ENCODE measurements at places on chromosomes 11 and 22. TPM values are rescaled to one million over a fixed set of nuclear protein-coding genes. Genes with fewer than 3 reads are reported as not detected.

DNA sequence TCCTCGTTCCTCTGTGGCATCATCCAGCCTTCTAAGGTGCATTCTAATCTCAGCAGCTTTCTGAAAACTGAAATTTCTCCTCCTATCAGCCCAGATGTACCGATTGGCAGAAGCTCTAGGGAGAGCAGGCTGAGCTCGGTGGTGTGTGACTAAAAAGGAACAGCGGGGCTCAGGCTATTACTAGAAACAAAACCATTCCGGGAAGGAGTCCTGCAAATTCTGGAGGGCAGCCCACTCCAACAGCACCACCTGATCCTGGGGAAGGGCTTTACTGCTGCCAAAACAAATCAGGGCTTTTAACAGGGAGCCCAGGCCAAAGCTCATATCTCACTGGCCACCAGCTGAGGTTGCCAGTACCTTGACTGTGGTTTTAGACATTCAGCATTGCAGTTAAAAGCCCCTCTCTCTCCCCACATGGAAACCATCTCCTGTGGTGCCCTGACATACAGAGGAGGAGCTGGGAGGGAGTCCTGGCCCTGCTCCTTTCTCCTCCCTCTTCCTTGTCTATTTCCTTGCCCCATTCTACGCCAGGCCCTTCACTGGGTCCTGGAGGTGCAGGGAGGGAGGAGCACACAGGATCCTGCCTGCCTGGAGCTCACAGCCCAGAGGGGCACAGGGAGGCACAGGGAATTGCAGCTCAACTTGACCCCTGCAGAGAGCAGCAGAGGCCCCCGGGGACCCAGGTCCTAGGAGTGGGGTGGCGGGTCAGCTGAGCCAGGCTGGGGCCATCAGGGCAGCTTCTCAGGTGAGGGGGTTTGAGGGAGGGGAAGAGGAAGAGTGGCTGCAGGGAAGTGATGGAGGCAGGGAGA, 889 bp downstream of the PLAAT4 start:
- H3K4me1 ChIP-seq, result peaks cover 63% of the 10 kb centered on the region
- peak overlapping the region; percentile 88 for H3K27ac ChIP-seq
- H3K4me3 ChIP-seq, result peak overlapping the region; percentile 90
- H3K36me3 ChIP-seq, result peaks cover 16% of the 10 kb centered on the region
- no peaks in the 10 kb centered on the region for H3K27me3 ChIP-seq

GRCh38 chr22:42780070-42780540, 59.4 kb upstream of the A4GALT start:
- no peak overlapping the region for H3K4me3 ChIP-seq
- H3K4me1 ChIP-seq, result no peaks in the 10 kb centered on the region
- peak; percentile 87 for DNase-seq
- H3K27me3 ChIP-seq, result no peaks in the 10 kb centered on the region
- H3K36me3 ChIP-seq, result no peaks in the 10 kb centered on the region

DNA sequence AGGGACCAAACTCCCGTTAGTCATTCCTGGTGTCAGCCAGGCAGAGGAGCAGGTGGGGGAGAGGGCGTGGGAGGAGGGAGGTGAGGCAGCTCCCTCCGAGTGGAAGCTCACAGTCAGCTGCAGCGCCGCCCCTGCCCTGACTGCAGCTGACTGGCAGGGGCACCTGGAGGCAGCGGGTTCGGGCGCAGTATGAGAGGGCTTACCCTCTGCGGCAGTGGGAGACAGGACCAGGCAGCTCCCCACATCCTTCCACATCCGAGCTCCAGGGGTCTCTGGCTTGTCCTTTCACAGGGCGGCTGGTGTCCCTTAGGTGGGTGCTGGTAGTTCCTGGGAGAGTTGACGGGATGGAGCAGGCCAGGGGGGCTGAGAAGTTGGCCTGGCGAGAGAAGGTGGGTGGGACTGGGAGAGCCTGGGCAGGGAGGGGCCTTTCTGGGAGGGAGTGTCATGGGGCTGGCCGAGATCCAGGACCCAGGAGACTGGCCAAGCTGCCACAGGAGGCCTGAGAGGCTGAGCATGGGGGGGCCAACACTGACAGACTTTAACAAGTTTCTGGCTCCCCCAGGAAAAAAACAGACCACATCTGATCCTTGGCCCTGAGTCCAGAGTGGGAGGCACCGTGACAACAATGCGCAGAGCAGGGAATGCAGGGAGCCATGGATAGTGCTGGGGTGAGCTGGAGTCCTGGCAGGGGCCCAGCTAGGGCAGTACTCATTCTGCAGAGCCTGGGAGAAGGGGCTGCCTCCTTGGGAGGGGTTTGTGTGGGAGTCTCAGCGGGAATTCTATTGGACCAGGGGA, 4.9 kb downstream of the ADORA2A start:
- peaks cover 19% of the 10 kb centered on the region for H3K36me3 ChIP-seq
- H3K27me3 ChIP-seq, result peaks cover 2% of the 10 kb centered on the region

DNA sequence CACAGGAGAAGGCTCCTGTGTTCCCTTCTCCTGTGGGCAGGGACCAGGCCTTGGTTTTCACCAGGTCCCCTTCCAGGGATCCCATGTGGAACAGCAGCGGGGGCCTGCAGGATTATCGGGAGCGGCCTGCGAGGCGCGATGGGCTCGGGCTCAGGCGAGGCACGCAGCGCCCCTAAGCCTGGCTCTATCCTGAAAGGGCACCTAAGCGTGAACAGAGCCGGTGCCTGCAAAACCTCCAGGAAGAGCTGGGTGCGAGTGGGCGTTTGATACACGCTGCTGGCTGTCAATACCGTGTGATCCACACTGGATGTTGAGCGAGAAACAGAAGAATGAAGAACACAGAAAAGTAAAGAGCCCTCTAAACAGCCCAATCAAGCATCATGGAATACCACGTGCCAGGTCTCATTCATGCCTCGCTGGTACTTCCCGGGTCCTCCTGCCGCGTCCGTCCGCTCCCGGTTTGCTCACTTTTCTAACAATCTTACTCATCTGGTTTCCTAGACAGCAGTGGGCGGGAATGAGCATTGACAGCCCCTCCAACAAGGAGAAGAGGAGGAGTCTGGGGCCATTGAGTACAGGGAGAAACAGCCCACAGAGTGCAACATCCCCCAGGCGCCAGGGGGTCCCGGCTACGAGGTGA, 12.5 kb downstream of the OSBPL5 start:
- no peaks in the 10 kb centered on the region for H3K27me3 ChIP-seq
- DNase-seq, result no peak
- no peaks in the 10 kb centered on the region for H3K36me3 ChIP-seq
- H3K4me3 ChIP-seq, result no peak overlapping the region

DNA sequence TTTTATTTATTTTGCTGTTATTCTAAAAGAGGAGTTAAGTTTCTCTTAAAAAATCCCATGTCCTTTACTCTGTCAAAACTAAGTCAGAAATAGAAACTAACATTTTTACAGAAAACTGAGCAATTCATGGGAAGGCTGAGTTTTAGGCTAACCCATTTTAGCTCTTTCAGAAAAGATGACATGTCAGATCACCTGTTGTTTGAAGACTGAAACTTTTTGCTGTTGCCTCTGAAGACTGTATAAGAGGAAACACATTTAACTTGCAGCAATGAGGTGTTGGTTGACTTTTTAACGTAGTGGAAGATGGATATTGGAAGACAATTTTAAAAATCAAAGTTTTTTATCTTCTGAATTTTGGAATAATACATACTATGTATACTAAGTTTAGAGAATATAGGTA, 115.4 kb downstream of the METTL15 start:
- H3K4me1 ChIP-seq, result peaks cover 4% of the 10 kb centered on the region
- no peak for DNase-seq
- H3K27me3 ChIP-seq, result no peaks in the 10 kb centered on the region
- H3K27ac ChIP-seq, result no peak overlapping the region

DNA sequence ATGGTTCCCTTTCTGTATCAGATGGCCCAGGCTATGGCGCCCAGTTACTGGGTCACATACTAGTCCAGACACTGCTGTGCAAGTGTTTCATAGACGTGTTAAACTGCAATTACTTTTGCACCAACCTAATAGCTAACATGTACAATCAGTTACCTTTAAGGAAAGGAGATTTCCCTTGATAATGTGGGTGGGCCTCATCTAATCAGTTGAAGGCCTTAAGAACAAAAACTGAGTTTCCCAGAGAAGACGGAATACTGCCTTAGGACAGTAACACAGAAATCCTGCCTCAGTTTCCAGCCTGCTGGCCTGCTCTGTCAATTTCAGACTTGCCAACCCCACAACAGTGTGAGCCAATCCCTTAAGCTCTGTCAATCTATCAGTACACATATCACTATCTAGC, 229.9 kb upstream of the SYN3 start:
- no peaks in the 10 kb centered on the region for H3K36me3 ChIP-seq
- no peak for DNase-seq
- no peaks in the 10 kb centered on the region for H3K27me3 ChIP-seq
- H3K4me3 ChIP-seq, result no peak overlapping the region
- no peaks in the 10 kb centered on the region for H3K4me1 ChIP-seq

DNA sequence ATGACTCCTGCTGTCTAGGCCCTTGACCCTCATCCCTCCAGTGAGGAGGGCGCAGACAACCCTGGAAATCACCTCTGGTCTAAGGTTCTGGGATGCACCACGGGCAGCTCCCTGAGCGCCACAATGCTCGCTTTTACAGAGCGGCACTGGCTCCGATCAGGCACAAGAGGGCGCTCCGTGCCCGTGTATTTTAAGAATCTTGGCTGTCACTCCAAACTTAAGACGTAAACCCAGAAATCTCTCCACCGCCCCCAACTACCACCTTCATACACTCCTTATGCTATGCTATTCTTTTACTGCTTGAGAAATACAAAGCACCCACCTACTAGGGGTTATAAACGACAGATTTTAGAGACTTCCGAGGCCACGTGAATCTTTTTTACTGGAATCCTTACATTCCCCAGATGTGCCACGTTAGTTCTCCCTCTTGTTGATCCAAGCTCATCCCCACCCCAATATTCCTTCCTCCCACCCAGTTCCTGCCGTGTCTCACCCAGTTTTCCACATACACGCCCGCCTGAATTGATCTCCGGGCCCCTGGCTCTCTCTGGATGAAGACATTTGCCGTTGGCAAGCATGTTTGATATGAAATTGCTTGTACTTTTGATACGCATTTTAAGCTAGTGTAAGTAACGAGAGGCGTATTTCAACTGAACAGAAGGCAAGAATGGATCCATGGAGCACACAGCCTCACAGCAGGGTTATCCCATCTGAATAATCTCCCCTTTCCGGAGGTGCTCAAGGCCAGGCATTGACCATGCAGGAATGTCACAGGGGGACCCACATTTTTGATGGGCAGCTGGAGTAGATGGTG, 453.5 kb downstream of the OPCML start:
- DNase-seq, result peak; percentile 80
- no peak overlapping the region for H3K4me3 ChIP-seq
- peaks cover 6% of the 10 kb centered on the region for H3K27me3 ChIP-seq
- peaks cover 2% of the 10 kb centered on the region for H3K4me1 ChIP-seq
- H3K36me3 ChIP-seq, result no peaks in the 10 kb centered on the region

DNA sequence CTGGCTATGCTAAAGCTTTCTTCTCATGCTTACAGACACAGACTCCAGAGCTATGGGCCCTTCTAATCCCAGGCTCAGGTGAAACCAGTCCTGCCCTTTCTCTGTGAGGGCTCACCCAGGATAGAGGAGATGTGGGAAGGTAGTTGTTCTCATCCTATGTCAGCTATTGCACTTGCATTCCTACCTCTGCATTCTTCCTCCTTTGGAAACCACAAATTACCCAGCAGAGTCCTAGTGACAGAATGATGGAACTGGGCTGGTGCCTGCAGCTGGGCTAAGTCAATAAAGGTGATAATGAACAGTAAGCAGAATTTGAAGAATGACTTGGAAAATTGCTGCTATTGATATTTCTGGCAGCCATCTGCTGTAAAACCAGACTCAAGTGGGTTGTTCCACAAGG, 560.0 kb downstream of the TMEM135 start:
- no peaks in the 10 kb centered on the region for H3K4me1 ChIP-seq
- no peak for DNase-seq
- no peak overlapping the region for H3K27ac ChIP-seq
- no peaks in the 10 kb centered on the region for H3K27me3 ChIP-seq
- H3K36me3 ChIP-seq, result no peaks in the 10 kb centered on the region
- no peak overlapping the region for H3K4me3 ChIP-seq

DNA sequence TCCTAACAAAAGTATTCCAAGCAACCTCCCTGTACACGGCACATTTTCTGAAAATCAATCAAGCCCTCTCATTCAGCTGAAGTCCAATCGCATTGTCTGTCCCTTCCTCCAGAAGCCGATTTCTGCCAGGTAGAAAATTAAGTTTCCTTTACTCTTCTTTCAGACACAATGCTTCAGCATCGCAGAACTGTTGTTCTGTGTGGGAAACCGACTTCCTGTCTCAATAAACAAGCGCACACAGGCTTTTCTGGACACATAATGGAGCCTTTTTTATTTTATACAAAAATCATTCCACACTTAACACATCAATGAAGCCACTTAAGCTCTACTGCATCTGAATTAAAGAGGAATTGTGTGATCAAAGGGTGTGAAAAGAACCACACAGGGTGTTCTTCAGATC, 75.6 kb downstream of the BLID start:
- no peak overlapping the region for H3K27ac ChIP-seq
- H3K4me1 ChIP-seq, result no peaks in the 10 kb centered on the region
- H3K27me3 ChIP-seq, result no peaks in the 10 kb centered on the region
- no peaks in the 10 kb centered on the region for H3K36me3 ChIP-seq
- DNase-seq, result no peak

DNA sequence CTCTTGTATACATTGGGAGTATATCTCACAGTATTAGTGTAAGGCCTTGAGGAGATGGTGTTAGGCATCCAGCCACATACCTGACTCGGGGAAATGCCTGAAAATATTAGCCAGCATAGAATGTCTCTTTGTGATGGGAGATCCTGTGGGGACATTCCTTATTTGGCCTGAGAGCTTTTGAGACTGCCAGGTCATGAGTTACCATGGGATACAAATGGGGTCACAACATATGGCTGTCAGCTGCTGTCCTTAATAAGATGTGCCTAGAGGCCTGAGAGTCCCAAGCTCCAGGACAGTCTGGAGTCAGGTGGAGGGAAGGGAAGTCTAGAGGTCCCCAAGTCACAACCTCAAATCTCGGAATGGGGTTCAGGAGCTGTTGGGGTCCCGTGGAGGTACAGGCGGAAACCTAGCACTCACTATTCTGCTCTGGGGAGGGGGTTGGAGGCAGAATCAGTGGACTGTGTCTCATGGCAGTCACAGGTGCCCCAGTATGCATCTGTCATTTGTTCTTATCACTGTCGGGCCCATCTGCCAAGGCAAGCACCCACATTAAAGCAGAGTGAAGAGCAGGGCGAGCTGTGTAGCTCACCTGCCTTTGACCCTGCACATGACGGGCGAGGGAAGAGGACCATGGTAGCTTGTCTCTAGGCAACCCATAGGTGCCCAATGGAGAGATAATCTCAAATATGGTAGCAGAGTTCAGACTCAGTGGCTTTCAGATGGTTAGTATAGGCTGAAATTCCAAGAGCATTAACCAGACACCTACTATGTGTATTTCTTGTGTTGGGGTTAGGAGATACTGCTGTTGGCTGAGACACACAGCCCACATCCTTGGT, 29.9 kb downstream of the KCNQ1OT1 start:
- H3K36me3 ChIP-seq, result no peaks in the 10 kb centered on the region
- DNase-seq, result no peak
- H3K4me3 ChIP-seq, result no peak overlapping the region
- no peaks in the 10 kb centered on the region for H3K4me1 ChIP-seq

- H3K27me3 ChIP-seq, result peaks cover 9% of the 10 kb centered on the region
- no peak for DNase-seq
- H3K4me1 ChIP-seq, result no peaks in the 10 kb centered on the region
- no peaks in the 10 kb centered on the region for H3K36me3 ChIP-seq
- no peak overlapping the region for H3K27ac ChIP-seq
Measured at GRCh38 chr11:115244758-115245157, 259.5 kb downstream of the CADM1 start.

- no peaks in the 10 kb centered on the region for H3K36me3 ChIP-seq
- H3K4me3 ChIP-seq, result no peak overlapping the region
- H3K27ac ChIP-seq, result no peak overlapping the region
Measured at GRCh38 chr11:44445500-44446365, 119.7 kb upstream of the CD82 start.

Gene BCO2
- total RNA-seq, result 1.1 TPM

Gene CHEK1
- total RNA-seq, result 131 TPM

Gene IRAG1
- total RNA-seq, result not detected

Gene LRRC74B
- not detected for total RNA-seq

Gene OR2AG1
- not detected for total RNA-seq

Gene KDM2A
- total RNA-seq, result 102 TPM

Gene DNAJB7
- not detected for total RNA-seq

Data from activated CD4-positive, alpha-beta T cell treated with anti-CD3 and anti-CD28 coated beads, Interleukin-2, amount 10 ng/mL, durations not matched to agents 24 days and 14 days (primary cell).